ENCODE measurements at places on chromosomes 7 and 10. TPM values are rescaled to one million over a fixed set of nuclear protein-coding genes. Genes with fewer than 3 reads are reported as not detected.

DNA sequence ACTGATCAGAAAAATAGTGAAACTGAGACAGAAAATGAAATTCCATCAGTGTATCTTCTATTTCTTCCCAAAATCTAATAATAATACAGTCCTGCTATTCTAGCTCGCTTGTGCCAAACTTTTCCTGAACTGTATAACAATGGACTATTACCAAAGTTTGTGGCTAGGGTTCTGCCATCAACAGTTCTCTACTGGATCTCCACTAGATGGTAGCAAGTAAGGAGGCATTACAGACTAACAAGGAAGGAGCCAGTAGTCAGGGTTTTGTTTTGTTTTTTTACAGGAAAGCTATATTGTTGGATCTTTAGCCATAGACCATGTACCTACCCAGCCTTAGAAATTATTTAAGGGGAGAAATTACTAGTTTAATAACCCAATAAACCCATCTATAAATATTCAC is 10.8 kb downstream of the MTERF1 start:
- no peak for DNase-seq

DNA sequence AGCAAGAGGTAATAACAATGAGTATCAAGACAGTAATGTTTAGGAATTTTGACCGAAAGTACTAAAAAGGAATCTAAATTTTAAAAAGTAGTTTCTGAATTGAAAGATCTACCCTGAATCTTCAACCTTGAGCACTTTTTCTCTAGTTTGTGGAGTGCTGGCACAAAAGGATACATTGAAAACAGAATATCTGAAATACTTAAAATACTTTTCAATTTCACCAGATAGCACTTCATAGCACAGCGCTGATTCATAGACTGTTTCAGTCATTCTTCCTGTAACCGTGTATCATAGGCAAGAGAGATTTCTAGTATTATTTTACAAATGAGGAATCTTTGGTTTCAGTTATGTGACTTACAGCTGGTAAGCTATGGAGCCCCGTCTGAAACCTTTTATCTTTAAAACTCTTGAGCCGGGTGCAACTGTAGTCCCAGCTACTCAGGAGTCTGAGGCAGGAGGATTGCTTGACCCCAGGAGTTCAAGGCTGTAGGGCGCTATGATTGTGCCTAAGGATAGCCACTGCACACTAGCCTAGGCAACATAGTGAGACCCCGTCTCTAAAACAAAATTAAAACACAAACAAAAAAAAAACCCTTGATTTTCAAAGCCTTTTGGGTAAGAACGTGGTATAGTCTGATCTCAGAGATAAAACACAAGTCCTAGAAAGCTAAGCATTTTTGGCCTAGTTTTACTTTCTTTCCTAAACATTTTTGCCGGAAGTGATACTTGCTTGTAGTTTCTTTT is 35.1 kb downstream of the FHIP2A start:
- no peak for DNase-seq

GRCh38 chr7:136956671-136957070 is 88.2 kb downstream of the CHRM2 start:
- no peak for DNase-seq

DNA sequence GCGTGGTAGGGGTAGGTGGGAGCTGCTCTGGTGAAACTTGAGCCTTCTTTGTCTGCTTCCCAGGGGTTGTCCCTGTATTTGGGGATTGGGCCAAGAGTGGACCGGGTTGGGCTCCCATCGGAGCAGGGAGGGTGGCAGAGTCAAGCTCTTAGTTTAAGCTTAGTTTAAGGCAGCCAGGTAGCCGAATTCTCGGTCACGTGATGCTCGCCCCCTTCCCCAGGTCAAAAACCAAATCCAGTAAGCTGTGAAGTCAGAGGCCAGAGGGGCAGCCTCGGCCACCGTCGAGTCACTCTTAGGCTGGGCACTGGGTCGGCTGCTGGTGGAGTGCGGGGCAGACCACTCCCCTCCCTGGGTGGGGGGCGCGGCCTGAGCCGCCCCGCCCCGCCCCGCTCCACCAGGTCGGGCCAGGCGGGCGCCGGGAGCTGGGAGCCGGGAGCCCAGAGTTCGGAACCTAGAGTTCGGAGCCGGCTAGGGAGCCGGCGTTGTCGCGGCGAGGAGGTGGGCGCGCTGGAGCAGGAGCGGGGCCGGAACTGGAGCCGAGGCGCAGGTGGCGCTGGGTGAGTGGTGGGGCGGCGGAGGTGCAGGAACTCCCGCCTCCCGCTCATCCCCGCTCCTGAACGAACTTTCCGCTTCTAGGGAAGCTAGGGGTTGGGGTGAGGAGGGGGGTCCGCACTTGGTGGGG is 2.8 kb upstream of the LZTS2 start:
- DNase-seq: no peak

GRCh38 chr7:66016131-66016461 is 34.1 kb upstream of the GUSB start:
- DNase-seq: no peak

GRCh38 chr10:21764466-21765189 is 230.6 kb downstream of the MLLT10 start:
- DNase-seq: no peak

DNA sequence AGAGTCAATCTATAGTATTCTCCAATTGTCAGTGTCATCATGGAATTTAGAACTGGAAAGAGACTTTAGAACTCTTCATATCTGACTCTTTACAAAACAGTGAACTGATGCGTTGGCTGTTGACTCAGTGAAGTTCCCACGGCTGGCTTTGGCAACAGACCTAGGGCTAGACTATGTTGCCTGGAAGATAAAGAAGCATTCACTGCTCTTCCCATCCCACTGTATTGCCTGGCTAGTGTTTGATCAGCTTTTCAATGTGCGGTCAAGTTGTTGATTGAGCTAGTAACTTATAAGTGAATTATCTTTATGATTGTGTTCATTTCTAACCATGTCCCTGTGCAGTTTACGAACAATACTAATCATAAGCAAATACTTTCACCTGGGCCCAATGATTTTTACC is 365.7 kb upstream of the LRGUK start:
- no peak for DNase-seq

GRCh38 chr7:37287131-37287855 is 161.4 kb downstream of the ELMO1 start:
- DNase-seq: no peak

DNA sequence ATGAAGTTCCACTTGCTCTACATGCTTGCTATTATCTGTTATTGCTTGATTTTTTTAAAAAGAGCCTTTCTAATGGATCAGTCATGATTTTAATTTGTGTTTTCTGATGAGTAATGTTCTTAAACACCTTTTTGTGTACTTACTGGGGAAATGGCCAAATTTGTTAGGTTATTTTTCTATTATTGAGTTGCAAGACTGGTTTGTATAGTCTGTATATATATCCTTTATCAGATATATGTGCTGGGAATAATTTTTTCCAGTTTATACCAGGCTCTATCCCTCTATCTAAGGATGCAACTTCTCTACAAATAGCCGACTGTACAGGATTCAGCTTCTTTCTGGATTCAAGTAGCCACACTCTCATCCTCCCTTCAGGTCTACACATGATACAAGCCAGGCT is 65.6 kb upstream of the SEC61G start:
- DNase-seq: no peak

- peak; percentile 68 for DNase-seq
These were observed 45.5 kb downstream of the NOD1 start for GRCh38 chr7:30433082-30433481.

CCNY gene
- total RNA-seq: 48.4 TPM

TMEM130 gene
- total RNA-seq: 0.10 TPM

OGDHL gene
- 88.9 TPM for total RNA-seq
